Epithelial cell of prostate (primary cell): ENCODE measurements at places on chromosomes 2 and 18.

GRCh38 chr2:67516362-67516761, 119.2 kb downstream of the ETAA1 start:
- DNase-seq: no peak

DNA sequence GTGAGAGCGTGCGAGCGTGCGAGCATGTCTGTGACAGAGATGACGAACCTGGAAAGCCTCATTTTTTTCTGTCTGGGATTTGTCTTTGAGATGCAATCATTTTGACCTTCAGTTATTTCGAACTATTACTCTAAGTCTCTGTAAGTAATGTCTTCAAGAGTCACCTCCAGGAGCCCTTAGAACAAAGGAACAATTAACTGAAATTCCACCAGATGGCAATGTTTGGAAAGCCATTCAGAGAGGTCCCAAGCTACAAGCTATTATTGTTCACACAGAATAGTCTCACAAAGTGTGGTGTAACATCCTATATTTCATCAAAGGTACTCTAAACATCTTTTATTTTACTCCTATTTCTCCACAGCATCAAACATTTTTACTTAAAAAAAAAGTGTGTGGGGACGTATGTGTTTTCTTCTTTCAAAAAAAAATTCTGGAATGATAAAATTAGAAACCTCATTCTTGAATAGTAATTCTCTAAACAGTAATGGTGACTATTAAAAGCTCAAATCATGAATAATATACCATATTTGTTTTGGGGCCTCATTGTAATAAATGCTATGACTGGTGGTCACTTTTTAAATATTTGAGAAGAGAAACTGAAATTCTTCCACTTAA, 35.1 kb upstream of the MAPRE2 start:
- no peak for DNase-seq

DNA sequence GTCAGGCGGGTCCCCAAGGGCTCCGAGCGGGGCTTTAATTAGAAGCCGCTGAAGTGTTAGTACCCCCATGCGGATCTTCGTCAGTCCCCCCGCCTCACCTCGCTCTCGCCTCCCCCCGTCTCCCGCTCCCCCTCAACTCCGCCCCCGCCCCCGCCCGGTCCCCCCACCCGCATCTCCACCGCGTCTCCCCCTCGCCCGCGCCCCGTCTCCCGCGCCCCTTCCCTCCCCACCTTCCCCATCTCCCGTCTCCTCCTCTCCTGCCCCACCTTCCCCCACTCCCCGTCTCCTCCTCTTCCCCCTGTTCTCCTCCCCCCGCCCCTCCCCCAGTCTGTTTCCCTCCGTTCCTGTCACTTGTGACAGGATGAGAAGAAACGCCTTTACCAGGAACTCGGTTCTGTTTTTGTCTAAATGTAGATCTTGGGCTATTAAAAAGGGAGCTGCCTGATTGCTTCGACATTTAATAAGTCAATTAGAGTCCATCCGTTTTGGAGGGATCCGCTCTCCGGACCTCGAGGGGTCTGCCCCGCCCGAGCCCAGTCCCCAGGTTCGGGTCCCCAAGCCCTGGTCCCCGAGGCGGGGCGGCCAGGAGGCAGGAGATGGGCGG, 969 bp upstream of the ALKAL2 start:
- no peak for DNase-seq

GRCh38 chr2:11697103-11697871, 27.3 kb upstream of the NTSR2 start:
- no peak for DNase-seq

DNA sequence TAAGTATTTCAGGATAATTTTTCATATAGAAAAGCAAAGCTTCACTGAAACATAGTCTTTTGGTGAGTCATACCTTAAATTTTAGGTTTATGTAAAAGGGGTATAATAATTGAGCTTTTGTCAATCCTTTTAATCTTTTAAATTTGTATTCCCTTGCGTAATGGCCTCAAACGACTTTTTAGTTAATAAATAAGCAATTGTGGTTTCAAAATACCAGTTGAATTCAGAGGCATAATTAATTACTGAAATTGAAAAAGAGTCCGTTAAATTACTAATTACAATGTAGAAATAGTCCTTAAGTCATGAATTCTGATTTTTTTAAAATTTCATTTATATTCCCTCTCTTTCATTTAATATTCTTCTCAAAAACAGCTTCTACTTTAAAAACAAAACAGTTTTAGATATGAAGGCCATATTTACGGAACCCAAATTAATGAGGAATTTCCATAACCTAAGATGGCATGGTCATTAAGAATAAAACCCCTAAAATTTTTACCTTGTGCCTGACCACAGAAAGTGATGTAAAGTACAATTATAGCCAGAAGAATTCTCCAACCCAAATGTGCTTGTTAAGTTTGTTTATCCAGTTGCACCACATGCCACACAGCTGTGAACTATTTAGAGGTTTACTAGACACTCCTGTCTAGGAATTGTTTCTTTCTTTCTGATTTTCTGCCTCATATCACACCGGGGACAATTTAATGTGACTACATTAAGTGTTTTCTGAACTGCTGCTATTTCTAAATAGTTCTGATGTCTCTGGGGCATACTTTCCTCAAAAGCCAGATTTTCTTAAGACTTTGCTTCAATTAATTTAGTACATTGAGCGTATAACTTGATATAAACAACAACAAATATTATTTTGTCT, 60.7 kb upstream of the ITGA4 start:
- DNase-seq: no peak

DNA sequence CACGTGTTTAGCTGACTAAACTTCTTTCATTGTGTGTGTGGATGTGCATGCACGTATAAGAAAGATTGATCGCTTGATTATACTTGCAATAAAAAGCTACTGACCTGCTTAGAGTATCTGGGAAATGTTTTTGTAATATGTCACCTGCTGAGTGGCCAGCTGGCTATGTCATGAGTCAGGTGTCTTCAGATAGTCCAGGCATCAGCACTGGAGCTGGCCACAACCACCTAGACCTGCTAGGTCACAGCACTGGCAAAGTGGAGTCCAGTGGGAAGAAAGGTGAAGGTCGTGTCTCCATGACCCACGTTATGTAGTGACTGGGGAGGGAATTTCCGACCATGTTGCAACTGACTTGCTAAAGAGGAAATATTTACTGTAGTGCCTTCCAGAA, 147.0 kb downstream of the ESCO1 start:
- DNase-seq: no peak

- no peak for DNase-seq
Observed at GRCh38 chr2:99602476-99602875, 112.7 kb upstream of the REV1 start.

DNA sequence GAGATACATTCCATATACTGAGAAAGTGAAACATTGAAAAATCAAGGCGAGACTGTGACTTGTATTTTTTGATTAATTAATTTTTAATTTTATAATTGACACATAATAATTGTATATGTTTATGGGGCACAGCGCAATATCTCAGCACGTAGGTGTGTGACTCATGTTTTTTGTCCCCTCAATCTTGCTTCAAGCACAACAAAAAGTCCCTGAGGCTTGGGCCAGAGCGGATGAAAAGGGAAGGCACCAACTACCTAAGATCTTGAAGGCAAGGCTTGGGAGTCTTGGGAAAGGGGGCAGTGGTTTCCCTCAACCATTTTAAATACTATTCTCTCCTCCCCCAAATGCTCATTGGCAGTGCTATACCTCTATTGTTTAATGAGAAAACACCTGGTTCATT, 9.9 kb downstream of the SGPP2 start:
- DNase-seq: no peak

DNA sequence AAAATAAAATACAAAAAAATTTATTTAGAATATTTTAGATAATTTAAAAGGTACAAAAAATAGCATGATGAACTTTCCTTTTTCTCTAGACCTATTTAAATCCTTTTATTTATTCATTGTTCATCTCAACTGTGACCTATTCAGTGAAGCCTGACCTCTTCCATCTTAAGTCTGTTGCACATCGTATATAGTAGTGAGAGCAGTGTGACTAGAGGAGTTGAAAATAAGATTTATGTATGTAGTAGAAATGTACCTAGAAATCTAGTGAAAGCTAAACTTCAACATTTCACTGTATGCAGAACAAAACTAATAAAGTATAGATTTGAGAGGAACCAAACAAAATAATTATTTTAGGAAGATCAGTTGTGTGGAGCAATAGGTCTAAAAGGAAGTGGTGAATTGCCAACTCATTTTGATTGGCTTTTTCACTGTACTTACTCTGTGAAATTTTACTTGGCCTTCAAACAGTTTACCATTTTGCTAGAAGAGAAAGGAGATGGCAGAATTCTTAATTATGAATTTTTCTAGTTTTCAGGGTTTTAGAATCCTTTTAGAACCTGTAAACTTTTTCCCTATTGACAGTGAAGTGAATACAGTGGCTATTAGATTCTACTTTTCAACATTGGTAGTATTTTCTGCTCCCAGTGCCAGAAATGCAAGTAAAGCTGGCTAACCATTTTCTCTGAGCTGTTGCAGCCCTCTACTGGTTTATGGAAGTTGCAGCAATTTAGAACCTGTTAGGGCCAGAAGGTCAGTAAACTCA, 11.0 kb downstream of the ANKRD12 start:
- DNase-seq: no peak

GRCh38 chr18:11741505-11742145, 52.6 kb downstream of the GNAL start:
- no peak for DNase-seq

DNA sequence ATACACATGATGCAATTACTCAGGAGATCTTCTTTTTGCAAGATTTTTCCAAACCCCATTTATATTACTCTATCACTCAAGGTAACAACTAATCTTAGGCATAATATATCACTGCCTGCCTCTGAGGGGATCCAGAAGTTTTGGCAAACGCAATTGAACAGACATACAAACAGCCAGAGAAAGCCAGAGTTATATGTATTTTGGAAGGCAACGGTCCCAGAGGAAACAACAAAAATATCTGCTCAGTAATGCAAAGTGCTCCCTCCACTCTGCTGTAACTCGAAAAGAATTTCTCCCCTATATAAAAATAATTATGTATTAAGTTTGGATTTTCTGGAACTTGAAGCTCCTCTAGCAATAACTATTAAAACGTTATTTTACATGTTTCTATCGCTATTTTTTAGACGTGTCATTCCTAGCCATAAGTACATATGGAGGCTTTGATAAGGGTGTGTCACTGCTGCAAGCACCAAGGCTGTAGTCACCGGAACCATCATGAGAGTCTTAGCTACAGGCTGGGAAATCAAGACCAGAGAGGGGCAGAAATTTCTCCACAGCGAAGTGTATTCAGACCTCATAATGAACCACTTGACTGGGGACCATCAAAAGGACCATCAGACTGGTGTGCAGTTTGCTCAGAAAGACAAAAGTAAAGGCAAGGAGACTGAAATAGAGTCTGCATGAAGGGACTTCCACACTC, 3.7 kb upstream of the GKN1 start:
- no peak for DNase-seq

- DNase-seq: no peak
Observed at GRCh38 chr18:22344908-22345670, 72.6 kb downstream of the CTAGE1 start.

- no peak for DNase-seq
Observed at GRCh38 chr2:116489292-116489691, 1325.2 kb upstream of the DDX18 start.

GRCh38 chr2:104859766-104860450, 6.0 kb downstream of the POU3F3 start:
- no peak for DNase-seq

DNA sequence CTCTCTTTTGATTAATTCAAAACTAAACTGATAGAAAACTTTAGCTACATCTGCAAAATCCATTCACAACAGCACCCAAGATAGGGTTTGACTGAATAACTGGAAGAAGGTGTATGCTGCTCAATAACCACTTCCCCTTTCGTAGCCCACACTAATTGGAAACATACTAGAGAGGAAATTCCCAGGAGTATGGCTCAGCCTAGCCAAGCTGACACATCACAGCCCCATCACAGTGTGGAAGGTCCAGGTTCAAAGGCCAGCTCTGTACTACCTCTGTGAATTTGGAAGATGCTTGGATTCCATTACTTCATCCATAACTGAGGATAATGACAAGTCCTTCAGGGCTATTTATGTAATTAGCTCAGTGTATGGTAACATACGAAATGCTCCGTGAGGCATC, 185.4 kb downstream of the FBXO15 start:
- no peak for DNase-seq

GRCh38 chr18:12768625-12769024, 65.8 kb downstream of the PSMG2 start:
- no peak for DNase-seq

DNA sequence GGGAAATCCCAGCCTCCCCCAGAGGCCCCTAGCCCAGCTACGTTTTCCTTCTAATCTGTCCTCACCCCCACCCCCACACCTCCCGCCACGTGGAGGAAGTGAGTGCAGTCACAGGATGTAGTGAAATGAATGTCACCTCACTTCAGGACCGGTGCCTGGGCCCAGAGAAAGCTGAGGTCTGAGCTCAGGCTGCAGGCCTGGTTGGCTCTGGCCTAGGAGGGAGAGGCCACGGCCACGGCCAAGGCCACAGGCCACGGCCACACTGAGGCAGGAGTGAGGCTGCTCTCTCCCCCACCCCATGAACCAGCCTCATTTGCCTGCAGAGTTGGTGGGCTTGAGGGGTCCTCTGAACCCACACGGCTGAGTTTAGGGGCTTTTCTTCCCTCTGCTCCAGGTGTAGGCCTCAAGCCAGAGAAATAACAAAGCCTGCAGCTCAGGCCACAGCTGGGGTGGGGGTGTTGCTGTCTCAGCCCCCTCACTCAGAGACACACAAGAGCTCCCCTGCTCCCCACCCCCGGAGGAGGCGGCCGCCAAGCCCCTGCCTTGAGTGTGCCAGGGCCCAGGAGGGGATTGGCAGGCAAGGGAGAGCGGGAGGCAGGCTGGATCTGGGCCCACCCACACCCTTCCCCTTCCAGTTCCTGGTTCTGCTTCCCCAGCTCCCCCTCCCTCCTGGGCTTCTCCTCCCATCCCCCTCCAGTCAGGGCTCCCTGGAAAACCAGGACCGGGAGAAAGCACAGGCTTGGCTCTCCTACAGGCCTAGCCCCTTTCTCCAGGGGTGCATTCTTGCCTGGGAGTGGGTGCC, 27.0 kb downstream of the DNMT3A start:
- no peak for DNase-seq

GRCh38 chr2:161241894-161242293, 66.3 kb upstream of the PSMD14 start:
- no peak for DNase-seq

- DNase-seq: no peak
Observed at GRCh38 chr2:48519593-48519992, 10.4 kb upstream of the STON1 start.

DNA sequence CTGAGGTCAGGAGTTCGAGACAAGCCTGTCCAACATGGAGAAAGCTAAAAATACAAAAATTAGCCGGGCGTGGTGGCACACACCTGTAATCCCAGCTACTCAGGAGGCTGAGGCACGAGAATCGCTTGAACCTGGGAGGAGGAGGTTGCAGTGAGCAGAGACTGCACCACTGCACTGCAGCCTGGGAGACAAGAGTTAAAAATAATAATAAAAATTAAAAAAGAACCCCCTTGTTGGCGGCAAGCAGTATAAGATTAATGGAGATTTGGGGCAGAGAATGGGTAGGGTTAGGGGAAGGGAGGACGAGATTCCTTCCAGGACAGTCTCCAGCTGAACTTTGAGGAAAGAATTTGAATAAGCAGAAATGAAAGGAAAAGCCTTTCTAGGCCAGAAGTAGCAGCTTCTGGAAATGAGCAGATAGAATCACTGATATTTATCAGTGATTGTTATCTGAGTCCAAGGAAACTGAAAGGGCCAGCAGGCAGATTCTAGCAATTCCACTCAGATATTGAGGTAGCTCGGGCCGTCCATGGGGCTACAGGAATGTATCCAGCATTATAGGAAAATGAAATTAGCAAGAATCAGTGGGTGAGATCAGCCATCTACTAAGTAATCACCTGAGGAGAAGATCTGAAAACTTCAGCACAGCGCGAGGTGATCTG, 7.0 kb upstream of the MYCN start:
- no peak for DNase-seq
